GM13976 (cell line): ENCODE measurements at places on chromosomes 4 and X.

GRCh38 chrX:109691277-109691676, 41.8 kb downstream of the ACSL4 start:
- DNase-seq, result no peak

GRCh38 chr4:122584519-122584918, 36.3 kb downstream of the IL21 start:
- peak; percentile 49 for DNase-seq

- no peak for DNase-seq
Observed at GRCh38 chr4:142203505-142203904, 567.1 kb downstream of the IL15 start.

DNA sequence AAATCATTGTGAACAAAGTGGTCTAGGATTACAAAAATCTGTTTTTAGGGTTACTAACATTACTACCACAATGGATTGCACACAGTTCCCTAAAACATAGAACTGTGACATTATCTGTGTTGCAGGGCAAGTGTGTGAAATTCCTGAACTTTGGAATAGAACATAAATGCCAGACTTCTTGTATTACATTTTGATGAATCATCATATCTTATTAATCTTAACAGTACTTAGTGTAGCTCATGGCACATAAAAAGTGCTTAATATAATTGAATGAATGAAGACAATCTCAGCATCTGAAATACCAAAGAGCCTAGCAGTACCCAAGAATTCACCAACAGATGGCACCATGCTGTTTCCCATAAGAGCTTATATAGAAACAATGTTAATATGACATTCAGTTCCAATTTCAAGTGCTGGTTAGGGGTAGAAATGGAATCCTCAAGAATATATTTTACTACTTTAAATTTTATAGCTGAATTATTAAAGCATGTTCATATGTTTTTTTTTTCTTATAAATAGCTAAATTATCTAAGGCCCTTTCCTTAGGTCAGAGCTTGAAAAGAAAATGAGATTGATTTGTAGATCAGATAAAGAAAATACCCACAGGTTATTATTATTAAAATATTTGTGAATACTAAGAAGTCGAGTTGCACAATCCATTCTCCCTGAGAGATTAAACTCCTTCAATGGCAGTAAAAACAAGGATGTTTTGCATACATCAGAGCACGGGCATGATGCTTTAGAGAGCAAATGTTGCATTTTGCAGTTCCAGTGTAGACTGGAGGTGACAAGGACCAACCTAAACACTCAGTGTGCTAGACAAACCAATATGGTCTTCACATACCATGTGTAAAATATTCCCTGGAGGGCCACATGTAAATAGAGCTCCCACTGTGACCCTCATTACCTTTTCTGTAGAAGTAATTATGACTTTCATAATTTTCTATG, 25.7 kb upstream of the SHISA3 start:
- peak; percentile 62 for DNase-seq

DNA sequence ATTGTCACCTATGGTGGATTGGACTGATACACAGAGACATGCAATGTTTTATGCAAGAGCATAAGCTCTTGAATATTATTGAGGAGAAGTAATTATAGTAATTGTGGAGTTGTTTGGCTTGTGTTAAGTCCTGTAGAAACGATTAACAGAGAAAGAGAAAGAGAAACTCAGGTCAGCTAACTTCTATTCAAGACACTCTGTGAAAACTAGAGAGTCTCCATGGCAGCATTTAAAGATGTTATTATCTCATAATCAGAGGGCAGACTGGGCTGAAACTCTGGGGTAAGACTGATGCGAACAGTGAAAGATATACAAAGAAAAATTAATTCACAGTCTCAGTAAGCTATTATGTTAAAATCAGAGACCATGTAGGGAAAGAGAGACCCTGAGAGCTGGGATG, 625.7 kb downstream of the FAT4 start:
- DNase-seq, result no peak

DNA sequence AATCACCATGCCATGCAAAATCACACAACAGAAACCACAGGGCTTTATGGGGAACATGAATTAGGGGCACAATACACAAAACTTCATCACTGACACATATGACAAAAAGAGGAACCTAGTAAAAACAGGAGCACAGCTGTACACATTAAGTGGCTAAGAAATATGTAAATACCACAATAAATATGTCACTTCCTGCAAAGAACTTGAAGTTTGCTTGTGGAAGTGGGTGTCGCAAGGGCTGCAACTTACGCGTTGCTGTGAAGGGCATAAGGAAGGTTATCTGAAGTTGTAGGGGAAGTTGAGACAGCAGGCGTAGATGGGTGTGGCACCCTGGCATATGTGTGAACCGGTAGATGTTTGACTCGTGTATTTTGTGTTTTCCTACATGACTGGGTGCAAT, 42.4 kb downstream of the CLCN4 start:
- DNase-seq, result peak; percentile 25

- DNase-seq, result no peak
Observed at GRCh38 chr4:97300561-97300960, 842.7 kb downstream of the STPG2 start.

- DNase-seq, result no peak
Observed at GRCh38 chrX:120672389-120672788, 42.5 kb upstream of the C1GALT1C1 start.

- DNase-seq, result no peak
Observed at GRCh38 chrX:118702741-118703140, 24.7 kb upstream of the IL13RA1 start.

DNA sequence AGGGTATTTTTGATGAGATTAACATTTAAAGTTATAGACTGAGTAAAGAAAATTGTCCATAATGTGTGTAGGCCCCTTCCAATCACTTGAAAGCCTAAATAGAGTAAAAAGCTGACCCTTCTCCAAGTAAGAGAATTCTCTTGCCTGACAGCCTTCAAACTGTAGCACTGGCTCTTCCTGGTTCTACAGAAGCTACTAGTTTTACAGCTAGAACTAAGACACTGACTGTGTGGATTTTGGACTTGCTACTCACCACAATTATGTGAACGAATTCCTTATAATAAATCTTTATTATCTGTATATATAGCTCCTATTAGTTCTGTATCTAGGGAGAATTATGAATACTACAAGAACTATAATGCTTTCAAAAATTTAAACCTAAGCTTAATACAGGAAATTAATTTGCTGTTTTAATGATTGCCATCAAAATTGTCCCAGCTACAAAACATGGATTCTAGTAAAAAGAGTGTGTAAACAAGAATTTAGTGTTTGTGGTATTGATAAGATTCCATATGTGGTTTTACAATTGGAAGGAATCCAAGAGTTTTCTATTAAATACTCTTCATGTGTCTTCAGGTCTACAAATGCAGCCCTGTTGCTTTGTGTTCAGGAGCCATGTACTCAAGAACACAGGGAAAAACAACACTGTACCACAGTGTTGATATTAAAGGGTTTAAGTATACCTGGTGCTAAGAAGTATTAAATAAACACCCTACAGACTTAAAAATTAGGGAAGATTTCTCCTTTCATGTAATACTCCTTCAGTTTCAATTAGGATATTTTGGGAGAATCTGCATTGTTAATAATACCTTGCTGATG, 366.5 kb downstream of the CXXC4 start:
- DNase-seq, result no peak

DNA sequence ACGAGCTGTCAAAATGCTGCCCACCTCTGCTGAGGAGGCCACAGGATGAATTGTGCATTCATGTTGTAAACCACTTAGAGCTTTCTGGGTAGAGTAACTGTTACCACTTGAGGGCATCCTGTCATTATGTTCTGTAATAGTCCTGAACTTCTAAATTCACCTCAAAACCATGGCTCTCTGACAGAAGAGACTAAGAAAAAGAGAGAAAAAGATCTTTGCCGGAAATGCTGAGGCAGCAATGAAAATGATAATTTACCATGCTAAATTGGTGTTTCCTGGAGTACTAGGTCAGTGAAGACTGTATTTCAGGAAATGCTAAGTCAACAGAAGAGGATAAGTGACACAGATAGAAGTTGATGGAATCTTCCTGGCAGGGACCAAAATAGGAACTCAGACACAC, 942.3 kb upstream of the SLIT2 start:
- no peak for DNase-seq

DNA sequence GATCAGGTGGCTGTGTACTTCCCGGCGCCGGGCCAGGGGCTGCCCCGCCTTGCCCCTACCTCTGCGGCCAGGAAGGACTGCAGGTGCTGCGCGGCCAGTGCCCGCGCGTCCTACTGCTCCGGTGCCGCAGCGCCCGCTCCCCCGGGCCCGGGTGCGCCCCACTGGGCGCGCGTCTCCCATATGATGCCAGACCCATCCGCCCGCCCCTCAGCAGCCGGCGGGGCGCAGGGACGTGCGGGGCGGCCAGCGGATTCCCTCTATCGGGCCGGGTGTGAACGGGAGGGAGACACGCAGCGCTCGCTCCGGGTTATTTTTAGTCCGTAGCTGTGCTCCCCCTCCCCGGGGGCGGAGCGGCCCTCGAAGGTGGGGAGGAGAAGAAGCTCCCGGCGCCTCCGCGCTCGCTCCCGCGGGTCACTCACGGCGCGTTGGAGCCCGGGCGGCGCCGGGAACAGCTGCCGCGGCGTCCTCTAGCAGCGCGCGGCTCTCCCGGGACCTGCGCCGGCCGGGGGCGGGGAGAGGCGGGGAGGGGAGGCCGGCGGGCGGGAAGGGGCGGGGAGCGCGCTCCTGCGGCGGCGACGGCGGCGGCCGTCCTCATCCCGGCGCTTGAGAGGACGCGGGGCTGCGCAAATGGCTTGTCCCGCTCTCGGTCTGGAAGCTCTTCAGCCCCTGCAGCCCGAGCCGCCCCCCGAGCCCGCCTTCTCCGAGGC, 103.6 kb downstream of the UCHL1 start:
- peak; percentile 48 for DNase-seq

DNA sequence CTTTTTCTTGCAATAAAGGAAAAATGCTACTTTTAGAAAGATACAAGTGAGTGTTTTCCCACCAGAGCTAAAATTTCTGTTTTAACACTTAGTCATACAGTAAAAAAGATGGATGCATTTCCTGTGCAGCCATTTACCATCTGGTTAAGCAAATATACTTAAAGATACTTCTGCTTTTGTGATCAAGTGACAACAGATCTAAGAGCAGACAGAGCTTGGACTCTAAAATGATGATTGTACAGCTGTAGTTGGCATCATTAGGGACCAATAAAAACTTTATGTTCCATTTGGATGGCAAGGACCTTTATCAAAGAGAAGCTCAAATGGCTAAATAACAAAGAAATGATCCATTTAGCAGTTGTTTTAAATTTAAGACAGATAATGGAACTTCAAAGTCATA, 270.8 kb downstream of the FSTL5 start:
- no peak for DNase-seq

DNA sequence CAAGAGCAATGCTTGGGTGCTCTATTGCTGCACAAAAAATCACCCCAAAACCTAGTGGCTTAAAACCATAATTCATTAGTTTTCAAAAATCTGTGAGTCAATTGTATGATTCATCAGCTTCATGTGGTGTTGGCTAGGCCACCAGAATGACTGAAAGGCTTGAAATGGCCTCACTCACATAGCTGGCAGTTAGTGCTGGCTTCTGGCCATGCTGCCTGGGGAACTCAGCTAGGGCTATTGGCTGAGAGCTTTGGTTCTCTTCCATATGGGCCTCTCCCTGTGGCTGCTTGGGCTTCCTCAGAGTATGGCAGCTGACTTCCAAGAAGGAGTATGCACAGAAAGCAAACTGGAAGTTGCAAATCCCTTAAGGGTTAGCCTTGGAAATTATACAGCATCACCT, 3.1 kb upstream of the MTMR1 start:
- no peak for DNase-seq

- DNase-seq, result no peak
Observed at GRCh38 chr4:117385526-117385925, 300.1 kb upstream of the TRAM1L1 start.

DNA sequence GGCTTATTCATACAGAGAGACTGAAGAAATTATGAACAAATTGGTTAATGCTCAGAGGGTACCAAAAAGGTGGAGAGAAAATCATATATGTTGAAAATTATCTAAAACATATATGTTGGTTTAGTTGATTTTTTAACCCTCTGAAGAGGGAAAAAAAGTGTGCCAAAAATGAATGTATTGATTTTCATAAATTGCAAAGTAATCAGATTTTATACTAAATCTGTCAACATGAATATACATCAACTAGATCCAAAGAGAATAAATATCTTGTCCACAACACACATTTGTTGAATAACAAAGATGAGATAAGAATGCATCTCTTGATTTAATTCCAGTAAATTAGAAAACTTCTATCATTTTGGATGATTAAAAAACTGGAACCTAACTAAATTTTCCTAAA, 125.3 kb upstream of the TACR3 start:
- no peak for DNase-seq

DNA sequence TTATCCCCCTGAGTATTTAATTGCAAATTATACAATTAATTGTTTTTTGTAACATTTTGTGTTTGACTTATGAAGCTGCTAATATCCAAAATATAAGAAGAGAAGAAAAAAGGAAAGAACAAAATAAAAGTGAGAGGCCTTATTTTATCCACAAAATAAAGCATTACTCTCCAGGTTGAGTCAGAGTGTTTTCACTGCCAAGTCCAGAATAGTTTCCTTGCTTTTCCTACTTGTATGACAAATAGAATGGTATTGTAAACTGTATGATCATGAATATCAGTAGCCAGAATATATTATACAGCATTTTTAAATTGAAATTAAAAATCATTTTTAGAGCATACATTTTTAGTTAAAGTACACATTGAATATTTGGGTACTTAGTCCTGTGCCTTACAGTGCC, 237.8 kb downstream of the NDST4 start:
- no peak for DNase-seq

DNA sequence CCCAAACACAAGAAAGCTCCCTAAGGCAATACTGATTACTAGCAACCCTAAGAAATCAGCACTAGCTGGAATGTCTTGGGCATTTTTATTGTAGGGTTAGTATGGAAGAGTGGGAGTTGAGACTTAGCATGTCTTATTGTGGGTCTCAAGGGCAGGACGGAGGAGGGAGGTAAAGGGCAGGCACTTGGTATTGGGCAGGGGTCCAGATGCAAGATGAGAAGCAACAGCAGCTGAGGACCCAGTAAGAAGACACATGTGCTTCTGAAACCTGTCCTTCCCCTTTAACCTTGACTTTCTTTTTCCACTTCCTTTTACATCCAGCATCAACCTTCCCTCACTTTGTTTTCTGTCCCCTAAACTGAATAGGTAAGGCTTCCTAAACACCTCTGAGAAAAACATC, 37.4 kb downstream of the LARP7 start:
- DNase-seq, result no peak

GRCh38 chr4:184122631-184123408, 94.9 kb downstream of the ENPP6 start:
- DNase-seq, result no peak

GRCh38 chr4:93475730-93476129, 352.8 kb upstream of the ATOH1 start:
- DNase-seq, result no peak

GRCh38 chr4:153784166-153784699, 4.7 kb downstream of the SFRP2 start:
- no peak for DNase-seq

- DNase-seq, result no peak
Observed at GRCh38 chr4:95394752-95395306, 153.9 kb downstream of the UNC5C start.

DNA sequence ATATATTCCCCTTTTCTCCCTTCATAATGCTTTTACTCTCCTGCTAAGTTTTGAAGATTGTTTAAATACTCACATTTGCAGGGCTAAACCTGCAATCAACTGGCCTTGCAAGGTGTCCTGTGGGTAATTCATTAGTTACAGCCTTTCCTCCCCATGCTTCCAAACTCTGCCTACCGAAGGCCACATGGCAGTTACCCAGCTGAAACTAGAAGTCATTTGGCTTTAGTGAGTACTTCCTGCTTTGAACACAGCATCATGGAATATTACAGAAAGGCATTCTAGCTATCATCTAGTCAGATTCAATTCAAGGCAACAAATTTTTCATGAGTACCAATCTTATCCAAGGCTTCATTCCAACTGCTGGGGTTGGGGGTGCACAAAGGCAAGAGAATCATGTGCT, 55.6 kb downstream of the SRPX start:
- DNase-seq, result no peak
